ENCODE measurements at places on chromosomes 5 and 9.

DNA sequence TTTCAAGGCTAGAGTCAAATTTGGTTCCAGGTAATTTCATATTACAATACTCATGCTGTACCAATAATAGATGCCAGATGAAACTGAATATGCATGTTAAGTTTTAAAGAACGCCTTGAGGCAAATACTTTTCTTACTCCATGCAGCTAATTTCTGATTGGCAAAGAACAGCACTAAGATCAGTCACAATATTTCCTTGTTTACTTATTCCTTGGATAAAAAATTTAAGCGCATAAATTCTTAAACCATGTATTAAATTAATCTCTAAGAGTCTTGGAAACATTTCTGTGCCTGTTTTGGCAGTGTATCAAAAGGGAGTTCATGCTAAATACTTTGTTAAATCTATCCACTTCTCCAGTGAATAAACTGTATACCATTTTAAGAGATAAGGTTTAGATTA lies 173.5 kb downstream of the SLC12A2 start:
- DNase-seq = no peak

DNA sequence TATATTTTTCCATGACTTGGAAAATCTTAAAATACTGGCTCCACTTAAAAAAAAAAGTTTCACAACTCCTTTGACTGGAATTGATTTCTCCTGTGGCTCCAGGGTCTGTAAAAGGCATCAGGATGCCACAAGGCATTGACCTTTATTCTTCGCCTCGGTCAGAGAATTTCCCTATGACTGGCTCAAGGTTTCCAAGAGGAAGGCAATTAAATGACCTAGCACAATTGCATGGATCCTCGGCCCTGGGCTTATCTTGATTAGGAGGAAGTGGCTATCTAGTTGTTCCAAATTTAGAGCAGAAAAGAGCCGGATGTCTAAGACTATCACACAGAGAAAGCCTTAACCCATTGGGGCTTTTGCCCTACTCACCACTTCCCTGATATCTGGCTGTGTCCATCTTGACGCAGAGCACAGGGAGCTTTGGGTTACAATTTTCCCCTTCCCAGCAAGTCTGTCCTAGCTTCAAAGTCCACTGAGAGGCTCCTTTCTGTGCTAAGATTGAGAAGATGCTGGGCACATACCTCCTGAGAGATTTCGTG lies 56.9 kb upstream of the COL15A1 start:
- DNase-seq = no peak

- DNase-seq = peak; percentile 47
Observed at GRCh38 chr5:55850839-55851674, at the start of gene IL31RA. Gene IL31RA (plus strand): TSS chr5:55851357. CDS start chr5:55851571, 214 bp downstream.

DNA sequence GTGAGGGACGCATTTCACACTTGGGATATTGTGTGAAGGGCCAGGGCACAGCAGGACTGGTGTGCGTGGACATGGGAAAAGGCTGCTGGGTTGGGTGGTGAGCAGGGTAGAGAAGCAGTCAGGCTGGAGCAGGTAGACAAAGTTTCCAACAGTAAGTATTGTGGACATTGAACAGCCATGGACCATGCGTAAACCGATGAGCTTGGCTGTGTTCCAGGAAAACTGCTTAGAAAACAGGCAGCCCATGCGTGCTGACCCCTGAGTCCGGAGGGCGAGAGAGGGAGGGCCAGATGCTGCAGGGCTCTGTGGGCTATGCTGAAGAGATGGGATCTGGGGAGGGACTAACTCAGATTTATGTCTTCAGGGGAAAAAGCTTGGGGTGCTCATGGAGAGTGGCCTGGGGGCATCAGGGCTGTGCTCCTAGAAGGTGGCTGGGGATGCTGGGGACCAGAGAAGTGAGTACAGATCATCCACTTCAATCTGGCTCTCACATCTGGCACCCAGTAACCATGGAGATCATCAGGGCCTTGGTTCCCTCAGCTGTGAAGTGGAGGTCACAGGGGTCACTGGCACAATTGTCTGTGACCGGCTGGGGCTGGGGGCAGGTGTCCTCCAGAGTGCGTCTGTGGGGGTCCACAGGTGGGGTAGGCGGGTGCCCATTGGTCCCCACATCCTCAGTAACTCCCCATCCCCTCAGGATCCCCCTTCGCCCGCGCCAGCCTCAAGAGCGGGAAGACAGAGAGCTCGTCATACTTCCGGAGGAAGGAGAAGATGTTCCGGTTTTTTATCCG lies 93.3 kb downstream of the CACNA1B start:
- DNase-seq = no peak

- no peak for DNase-seq
Observed at GRCh38 chr5:79418276-79418675, 95.7 kb downstream of the HOMER1 start.

Measured in activated CD4-positive, alpha-beta T cell treated with anti-CD3 and anti-CD28 coated beads, Interleukin-2, amount 50 U/mL, for 16 hours (primary cell).